HFFc6 (cell line): ENCODE measurements at places on chromosomes 5 and 9. TPM values are rescaled to one million over a fixed set of nuclear protein-coding genes. Genes with fewer than 3 reads are reported as not detected.

GRCh38 chr9:123111427-123112014, 78.1 kb downstream of the GPR21 start:
- H3K4me1 ChIP-seq: no peaks in the 10 kb centered on the region; the same call in 1 of the 2 replicates
- H3K4me3 ChIP-seq: no peak overlapping the region; the same call in 1 of the 2 replicates
- no peak overlapping the region for H3K27ac ChIP-seq
- H3K36me3 ChIP-seq: peaks cover 2% of the 10 kb centered on the region; the same call in 1 of the 2 replicates
- DNase-seq: no peak

The MFAP3 gene
- 24.6 to 34.0 TPM (median 33.7 TPM) in 3 replicates for total RNA-seq

DNA sequence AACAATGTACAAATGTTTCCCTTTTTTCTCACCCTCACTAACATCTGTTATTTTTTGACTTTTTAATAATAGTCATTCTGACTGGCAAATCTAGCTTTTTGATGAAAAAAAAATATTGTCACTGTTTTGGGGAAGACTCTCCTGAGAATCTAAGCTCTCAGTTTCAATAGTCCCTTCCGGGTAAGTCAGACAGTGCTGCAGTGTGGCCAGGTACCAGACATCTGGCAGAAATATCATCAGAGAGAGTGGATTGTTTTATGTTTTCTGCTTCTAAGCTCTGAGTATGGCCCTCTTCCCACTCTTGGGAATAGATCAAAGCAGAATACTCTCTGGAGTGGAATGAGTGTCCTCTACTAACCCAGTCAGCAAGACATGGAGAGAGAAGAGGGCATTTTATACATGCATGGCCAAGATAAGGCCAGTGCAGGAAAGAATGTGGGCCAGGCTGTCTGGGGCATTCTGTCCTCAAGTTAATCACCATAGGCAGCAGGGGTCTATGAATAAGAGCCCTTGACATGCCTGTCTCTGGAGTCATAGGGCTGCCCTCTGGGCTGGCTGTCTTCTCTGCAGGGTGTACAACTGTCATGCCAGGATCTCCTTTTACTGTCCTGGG, 38.5 kb upstream of the OR2S2 start:
- H3K36me3 ChIP-seq: peaks cover 9% of the 10 kb centered on the region; the same call in 1 of the 2 replicates
- peaks cover 35% of the 10 kb centered on the region for H3K4me1 ChIP-seq
- no peak overlapping the region for H3K4me3 ChIP-seq
- DNase-seq: peak; percentile 59

The LHFPL2 gene
- 13.8 and 15.9 TPM in 2 replicates for total RNA-seq

The PDE8B gene
- total RNA-seq: 0.21 TPM in 1 of 3 replicates, not detected in the others

DNA sequence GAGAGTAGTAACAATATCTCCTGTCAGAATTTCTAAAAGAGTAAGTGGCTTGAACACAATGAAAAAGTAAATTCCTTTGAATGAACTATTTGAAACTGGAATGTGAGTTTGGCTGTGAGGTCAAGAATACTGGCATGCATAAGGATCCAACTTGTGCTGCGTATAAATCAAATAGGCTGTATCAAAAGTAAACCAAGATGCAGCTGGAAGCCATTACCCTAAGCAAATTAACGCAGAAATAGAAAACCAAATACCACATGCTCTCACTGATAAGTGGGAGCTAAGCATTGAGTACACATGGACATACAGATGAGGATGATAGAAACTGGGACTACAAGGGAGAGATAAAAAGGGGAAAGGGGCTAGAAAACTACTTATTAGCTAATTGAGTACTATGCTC, 24.0 kb upstream of the SRFBP1 start:
- H3K36me3 ChIP-seq: no peaks in the 10 kb centered on the region
- DNase-seq: no peak
- H3K4me3 ChIP-seq: no peak overlapping the region
- H3K27ac ChIP-seq: no peak overlapping the region
- H3K27me3 ChIP-seq: peaks cover 5% of the 10 kb centered on the region; the same call in 1 of the 2 replicates

DNA sequence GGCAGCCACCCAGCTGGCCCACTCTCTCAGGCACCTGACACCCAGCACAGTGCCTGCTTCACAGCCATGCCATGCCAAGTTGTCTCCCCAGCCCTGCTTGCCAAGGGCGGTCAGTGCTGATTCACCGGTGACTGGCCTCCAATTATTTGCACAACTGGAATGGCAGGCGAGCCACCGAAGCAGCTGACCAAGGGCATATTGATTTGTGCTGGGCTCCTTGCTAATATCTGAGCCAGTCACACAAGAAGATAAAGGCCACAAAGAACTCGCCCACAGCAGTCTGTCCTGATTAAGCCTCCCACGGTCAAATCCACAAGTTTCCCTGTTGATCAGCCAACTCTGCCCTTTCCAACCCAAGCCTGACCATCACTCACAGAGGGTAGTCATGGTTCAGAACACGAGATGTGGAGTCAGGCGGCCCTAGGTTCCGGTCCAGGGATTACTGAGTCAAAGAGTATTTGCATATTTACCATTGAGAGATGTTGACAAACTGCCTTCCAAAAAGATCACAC, 6.4 kb upstream of the EEIG1 start:
- H3K36me3 ChIP-seq: no peaks in the 10 kb centered on the region
- H3K4me3 ChIP-seq: no peak overlapping the region
- H3K4me1 ChIP-seq: peaks cover 14% of the 10 kb centered on the region

- H3K27me3 ChIP-seq: no peaks in the 10 kb centered on the region
- no peaks in the 10 kb centered on the region for H3K36me3 ChIP-seq
- no peak for DNase-seq
- peaks cover 6% of the 10 kb centered on the region; the same call in 1 of the 2 replicates for H3K4me1 ChIP-seq
These were observed 372.5 kb upstream of the KCNN2 start for GRCh38 chr5:113989278-113989912.

DNA sequence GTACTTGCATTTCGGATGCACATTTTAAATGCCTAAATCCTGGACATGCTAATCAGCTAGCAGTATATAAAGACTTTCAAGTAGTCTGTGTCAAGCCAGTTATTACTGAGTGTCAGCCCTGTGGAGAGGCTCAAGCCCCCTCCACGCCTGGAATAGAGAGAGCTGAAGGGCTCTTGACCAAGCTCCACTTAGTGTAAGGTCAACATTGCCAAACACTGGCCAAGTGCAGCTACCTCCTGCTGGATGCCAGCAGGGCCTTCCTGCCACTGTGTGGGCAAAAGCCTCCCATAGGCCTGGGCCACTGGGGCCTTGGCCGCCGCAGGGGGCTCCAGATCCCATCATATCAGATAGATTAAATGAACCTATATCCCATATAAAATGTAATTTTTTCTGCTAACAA, 239.4 kb upstream of the PANK3 start:
- no peaks in the 10 kb centered on the region for H3K4me1 ChIP-seq
- no peak for DNase-seq
- H3K27ac ChIP-seq: no peak overlapping the region
- H3K4me3 ChIP-seq: no peak overlapping the region

DNA sequence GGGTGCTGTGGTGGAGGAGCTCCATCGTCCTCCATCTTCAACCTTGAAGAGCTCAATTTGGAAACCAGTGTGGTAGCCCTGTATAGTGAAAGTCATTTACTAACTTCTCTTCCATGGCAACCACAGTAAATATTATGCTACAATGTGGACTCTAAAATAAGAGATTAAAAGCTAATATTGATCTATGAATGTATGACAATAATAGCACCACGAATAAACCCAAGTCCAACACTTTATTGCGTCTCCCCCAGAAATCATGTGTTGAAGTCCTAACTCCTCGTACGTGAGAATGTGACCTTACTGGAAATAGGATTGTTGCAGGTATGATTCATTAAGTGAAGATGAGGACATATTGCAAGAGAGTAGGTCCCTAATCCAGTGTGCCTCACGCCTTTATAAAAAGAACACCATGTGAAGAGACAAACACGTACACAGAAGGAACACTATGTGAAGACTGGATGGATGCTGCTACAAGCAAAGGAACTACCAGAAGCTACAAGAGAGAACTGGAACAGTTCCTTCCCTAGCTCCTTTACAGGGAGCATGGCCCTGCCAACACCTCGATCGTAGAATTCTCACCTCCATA, 276.2 kb downstream of the PDE4D start:
- H3K4me1 ChIP-seq: peaks cover 8% of the 10 kb centered on the region
- no peak overlapping the region for H3K27ac ChIP-seq
- no peaks in the 10 kb centered on the region for H3K36me3 ChIP-seq
- no peaks in the 10 kb centered on the region for H3K27me3 ChIP-seq
- no peak overlapping the region for H3K4me3 ChIP-seq
- DNase-seq: no peak

- no peaks in the 10 kb centered on the region for H3K4me1 ChIP-seq
- DNase-seq: no peak
- no peak overlapping the region for H3K27ac ChIP-seq
These were observed 537.8 kb upstream of the PTGER4 start for GRCh38 chr5:40141896-40142295.

DNA sequence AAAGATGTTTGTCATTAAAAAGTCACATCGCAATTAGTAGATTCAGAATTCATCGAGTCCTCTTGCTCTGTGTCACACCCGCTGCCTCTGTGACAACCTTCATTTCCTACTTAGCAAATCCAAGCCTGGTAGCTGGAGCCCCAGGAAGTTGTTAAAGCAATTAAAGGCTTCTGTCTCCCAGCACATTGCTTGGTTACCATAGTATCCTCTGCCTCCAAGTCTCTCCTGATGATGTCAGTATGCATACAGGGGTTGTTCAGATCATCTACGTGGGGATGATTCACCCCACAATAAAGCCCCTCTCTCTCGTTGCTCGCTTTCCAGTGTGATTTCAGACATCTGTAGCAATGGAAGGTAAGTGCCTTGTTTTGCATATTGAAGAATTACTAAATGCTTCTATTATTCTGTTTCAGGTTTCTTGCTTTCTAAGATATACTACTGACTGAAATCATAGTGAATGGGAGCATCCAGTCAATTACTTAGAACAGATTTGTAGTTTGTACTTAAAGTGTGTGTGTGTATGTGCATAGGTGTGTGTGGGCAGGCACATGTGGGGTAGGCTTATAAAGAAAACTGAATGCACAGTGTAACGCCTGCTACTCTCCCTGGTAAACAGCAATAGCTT, 52.9 kb downstream of the PAM start:
- H3K27me3 ChIP-seq: no peaks in the 10 kb centered on the region
- peaks cover 45% of the 10 kb centered on the region for H3K4me1 ChIP-seq
- H3K27ac ChIP-seq: peak overlapping the region; percentile 59
- DNase-seq: peak; percentile 68
- H3K36me3 ChIP-seq: peaks cover 5% of the 10 kb centered on the region; the same call in 1 of the 2 replicates
